Jurkat, Clone E6-1 (cell line): ENCODE measurements at places on chromosomes 7 and 10.

DNA sequence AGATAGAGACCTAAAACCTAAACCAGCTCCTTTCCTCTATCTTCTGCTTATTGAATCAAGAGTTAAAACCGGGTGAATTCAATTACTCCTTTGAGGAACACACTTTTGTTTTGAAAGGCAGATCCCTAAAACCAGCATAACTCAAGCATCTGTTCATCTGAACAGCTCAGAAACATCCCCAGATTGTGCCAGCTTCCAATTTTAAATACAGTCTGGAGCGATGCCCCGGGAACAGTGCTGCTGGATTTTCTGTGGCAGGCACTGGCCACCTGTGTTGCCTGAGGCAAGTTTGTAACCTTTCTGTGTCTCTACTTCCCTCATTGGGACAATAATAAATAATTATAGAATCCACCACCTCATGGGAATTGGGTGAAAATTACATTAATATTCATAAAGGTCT, 281.4 kb upstream of the NFE2L3 start:
- no peak for DNase-seq

- no peak for DNase-seq
These were observed 113.6 kb downstream of the ADCY1 start for GRCh38 chr7:45687721-45688120.

DNA sequence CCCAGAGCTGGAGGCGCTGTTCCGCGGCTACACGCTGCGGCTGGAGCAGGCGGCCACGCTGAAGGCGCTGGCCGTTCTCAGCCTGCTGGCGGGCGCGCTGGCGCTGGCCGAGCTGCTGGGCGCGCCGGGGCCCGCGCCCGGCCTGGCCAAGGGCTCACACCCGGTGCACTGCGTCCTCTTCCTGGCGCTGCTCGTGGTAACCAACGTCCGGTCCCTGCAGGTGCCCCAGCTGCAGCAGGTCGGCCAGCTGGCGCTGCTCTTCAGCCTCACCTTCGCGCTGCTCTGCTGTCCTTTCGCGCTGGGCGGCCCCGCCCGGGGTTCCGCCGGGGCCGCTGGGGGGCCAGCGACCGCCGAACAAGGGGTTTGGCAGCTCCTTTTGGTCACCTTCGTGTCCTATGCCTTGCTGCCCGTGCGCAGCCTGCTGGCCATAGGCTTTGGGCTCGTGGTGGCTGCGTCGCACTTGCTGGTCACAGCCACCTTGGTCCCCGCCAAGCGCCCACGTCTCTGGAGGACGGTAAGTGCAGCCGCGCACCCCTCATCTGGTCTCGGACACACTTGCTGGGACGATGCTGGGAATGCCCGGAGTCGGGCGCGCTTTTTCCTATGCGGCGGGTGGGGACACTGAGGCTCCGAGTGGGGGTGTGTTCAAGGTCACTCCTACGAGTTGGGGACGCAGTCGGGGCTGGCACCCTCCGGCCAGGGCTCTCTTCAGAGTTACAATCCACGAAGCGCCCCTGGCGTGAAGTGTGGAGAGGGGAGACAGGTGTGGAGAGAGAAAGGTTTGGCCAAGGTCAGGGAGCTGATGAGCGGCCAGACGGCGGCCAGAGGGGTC, 717 bp downstream of the ADCY1 start:
- no peak for DNase-seq

DNA sequence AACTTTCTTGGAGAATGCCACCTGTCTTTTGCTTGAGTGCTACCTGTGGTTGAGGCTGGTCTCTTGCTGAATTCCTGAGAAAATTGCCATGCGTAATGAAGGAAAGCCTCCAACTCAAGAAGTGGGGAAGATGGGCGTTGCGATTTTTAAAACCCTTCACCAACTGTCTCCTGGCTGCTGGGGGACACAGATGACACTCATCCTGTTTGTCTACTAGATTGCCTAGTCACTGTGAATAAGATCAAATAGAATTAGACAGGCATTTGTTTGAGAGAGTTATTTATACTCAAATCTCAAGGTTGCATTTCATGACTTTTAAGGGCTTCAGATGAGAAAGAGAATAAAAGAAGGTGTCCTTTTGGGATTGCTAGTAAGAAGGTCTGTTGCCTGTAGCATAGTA, 84.3 kb upstream of the MTPN start:
- DNase-seq, result no peak

DNA sequence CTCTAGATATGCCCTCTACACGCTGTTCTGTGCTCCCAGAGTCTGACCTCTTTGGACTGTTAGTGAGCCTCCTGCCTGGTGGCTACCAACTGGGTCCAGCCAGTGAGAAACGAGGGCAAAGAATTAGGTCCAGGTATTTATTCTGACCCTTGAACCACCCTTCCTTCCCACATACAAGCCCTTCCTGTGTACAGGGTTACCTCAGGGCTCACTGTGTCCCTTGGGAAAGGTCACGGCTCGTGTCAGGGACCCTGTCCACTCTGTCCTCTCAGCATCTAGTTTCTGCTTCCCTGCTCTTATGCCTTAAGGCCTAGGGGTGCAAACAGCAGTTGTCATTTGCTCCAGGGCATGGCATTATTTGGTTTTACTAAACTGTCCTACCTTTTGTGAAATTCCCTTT, 180.4 kb downstream of the SDK1 start:
- DNase-seq, result no peak

GRCh38 chr7:112254709-112255387, 48.4 kb downstream of the ZNF277 start:
- DNase-seq, result no peak

GRCh38 chr10:117622471-117623184, 80.1 kb downstream of the EMX2 start:
- no peak for DNase-seq

GRCh38 chr10:75540981-75541380, 109.6 kb downstream of the LRMDA start:
- DNase-seq, result no peak

GRCh38 chr7:55275291-55276200, 89.6 kb upstream of the LANCL2 start:
- DNase-seq, result no peak

GRCh38 chr10:129174232-129175014, 292.6 kb upstream of the MGMT start:
- DNase-seq, result no peak

GRCh38 chr10:75825235-75825634, 393.8 kb downstream of the LRMDA start:
- no peak for DNase-seq

DNA sequence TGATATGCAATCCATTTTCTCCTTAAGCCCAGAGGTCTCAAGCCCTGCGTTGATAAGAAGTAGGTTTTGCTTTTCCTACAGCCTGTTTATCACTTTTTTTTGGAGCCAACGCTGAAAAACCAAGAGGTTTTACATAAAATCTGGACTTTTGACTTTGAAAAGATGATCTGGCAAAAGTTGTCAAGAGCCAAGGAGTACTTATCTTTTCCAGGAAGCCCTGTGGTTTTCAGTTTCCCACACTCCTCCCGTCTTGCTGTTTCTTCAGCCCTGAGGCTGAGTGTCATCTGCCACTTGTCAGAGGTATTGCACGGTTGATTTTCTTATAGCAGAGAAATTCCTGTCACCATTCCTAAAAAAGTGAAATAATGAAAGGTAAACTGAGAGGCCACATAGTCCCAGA, 108.7 kb downstream of the TYW1 start:
- peak; percentile 39 for DNase-seq

- DNase-seq, result no peak
These were observed 26.6 kb upstream of the LMTK2 start for GRCh38 chr7:98079891-98080648.

DNA sequence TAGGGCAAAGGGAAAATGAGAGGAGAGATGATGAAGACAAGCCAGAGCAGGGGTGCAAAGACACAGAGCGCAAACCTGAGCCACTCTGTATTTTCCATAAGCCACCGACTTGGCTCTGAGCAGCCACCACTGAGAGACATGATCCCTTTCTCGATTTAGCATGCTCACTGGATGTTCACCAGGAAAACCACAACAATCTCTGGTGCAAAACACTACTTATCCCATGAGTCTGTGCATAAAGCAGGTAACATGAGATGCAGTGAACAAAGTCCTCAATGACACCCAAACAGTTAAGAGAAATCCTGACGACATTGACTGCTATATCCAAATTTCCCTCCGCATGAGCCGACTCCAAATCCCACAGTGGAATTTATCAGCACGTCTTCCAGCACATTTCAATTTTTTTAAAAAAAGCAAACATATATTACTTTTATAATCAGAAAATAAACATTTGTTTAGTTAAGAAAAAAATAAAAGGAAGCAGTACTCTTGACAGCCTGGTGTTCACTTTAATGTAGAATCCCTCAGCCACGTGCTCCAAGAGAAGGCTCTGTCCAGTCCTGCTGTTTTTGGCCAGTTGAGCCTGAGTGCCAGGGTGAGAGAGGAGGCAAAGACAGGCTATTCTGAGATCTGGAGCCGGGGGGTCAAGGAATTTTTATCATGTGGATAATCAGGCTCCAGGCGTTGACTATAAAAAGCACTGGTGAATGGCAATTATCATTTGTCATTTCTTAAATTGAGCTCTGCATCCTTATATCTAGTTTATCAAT, 238.4 kb downstream of the KCNMA1 start:
- no peak for DNase-seq

GRCh38 chr10:114767101-114767985, 54.2 kb upstream of the FHIP2A start:
- DNase-seq, result no peak

GRCh38 chr7:111954056-111954455, 252.1 kb downstream of the DOCK4 start:
- no peak for DNase-seq

- no peak for DNase-seq
These were observed 36.3 kb downstream of the PALS2 start for GRCh38 chr7:24609570-24609969.

GRCh38 chr10:130424418-130424817, 288.2 kb downstream of the GLRX3 start:
- DNase-seq, result no peak

- DNase-seq, result no peak
These were observed 78.7 kb upstream of the PPP2R2D start for GRCh38 chr10:131822013-131822691.

- no peak for DNase-seq
These were observed 278.3 kb upstream of the ZNF32 start for GRCh38 chr10:43926875-43927406.

GRCh38 chr7:158374146-158374545, 213.5 kb downstream of the PTPRN2 start:
- no peak for DNase-seq

GRCh38 chr7:69596723-69597277, 1.5 kb upstream of the AUTS2 start:
- DNase-seq, result no peak

- DNase-seq, result no peak
These were observed 331.4 kb downstream of the CCSER2 start for GRCh38 chr10:84659497-84660439.

GRCh38 chr7:123148813-123149212, 51.0 kb downstream of the SLC13A1 start:
- no peak for DNase-seq

DNA sequence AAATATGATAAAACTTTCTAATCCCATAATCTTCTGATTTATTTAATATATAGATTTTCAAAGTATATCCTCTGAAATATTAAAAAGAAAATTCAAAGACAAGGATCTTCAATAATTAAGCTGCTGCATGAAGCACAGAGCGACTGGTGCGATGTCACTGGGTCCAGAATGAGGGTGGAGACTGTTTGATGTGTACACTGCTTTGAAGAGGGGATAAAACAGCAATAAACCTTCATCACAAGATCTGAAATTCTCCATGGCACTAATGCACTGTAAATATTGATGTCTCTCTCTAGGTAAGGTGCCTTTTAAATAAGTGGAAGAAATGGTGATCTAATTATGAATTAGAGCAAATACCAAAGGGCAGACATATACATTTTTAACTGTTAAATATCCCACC, 337.8 kb downstream of the PARD3 start:
- DNase-seq, result no peak

GRCh38 chr10:67011981-67012380, 86.1 kb downstream of the LRRTM3 start:
- DNase-seq, result no peak

DNA sequence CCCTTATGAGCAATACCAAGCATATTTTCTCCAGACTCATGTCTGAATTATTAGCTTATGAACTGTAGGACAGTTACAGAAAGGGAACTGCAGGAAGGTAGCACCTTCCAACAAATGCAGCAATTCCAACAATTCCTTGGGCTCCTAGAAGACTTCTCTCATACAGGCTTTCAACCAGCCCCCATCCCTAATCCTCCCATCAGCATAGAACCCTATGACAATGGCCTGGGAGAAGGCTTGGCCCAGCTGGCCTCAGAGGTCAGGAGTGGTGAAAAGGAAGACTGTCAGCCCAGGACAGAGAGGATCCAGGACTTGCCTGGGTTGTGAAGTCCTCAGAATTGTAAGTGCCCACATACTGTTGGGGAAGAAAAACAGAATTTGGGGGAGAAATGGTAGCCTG, 5.9 kb downstream of the VPS41 start:
- DNase-seq, result no peak

DNA sequence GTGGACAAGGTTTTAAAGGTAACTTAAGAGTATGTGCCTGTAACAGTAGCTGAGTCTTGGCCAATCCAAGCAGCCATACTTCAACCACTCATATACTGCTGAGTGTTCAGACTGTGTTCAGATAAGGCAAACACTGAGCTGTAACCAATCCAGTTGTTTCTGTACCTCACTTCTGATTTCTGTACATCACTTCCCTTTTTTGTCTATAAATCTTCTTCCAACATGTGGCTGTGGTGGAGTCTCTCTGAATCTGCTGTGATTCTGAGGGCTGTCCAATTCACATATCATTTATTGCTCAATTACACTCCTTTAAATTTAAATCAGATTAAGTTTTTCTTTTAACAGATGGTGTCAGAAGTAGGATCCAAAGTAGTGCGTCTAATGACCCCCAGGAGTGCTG, 149.5 kb upstream of the PHF14 start:
- no peak for DNase-seq

DNA sequence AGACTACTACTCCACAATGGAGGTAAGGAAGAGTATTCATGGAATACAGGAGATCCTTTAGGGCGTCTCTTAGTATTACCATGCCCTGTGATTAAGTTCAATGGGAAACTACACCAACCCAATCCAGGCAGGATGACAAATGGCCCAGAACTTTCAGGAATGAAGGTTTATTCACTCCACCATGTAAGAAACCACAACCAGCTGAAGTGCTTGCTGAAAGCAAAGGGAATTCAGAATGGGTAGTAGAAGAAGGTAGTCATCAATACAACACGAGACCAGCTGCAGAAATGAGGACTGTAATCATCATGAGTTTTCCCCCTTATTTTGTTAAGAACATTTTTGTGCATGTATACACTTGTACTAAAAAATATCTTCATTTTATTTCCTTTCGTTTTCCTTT, 76.6 kb downstream of the GPR37 start:
- DNase-seq, result no peak

GRCh38 chr10:125035136-125035535, 93.2 kb downstream of the ZRANB1 start:
- no peak for DNase-seq
